ENCODE measurements at places on chromosomes 3 and 15.
A peak's percentile ranks its signal among the peaks of the same experiment; 100 is the strongest.

GRCh38 chr15:34347951-34348638 is 5.0 kb downstream of the NUTM1 start:
- no peak for DNase-seq

DNA sequence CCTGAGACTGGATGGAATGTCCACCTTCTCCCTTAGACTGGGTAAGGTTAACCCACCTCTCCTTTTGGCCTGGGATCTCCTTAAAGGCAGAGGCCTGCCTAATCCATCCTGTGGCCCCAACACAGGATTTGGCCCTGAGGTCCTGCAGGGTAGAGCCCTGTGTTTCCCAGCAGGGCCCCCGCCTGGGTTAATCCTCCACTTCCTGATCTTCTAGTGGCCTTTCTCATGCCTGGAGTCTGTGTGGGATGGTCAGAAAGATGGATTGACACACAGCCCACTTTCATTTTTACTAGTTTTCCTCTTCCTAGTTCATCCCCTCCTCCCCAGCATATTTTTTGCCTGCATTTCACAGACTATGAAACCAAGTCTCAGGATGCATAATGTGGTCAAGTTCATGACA is 48.9 kb upstream of the SLC6A6 start:
- no peak for DNase-seq

DNA sequence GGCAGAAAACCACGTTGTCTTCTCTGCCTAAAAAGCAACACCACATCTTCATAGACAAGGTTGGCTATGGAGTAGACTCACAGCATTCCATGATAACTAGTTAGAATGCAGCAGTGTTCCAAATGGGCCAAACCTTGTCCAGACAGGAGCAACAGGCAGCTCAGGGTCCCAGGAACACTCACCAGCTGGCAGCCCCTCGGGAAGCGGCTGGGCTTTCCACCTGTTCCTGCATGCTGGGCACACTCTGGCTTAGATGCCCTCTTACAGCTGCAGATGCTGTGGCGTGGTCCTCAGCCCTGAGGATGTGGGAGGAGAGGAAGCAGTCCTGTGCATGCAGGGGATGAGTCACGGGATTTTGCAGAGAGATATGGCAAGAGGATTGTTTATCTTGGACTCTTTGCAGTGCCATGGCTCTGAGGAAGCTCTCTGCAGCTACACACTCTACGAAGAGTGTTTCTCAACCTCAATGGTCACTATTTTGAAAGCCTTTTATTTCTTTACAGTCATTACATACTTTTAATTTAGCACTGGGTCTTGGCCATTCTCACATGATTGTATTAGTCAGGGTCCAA is 11.3 kb downstream of the NRROS start:
- peak; percentile 91 for DNase-seq

DNA sequence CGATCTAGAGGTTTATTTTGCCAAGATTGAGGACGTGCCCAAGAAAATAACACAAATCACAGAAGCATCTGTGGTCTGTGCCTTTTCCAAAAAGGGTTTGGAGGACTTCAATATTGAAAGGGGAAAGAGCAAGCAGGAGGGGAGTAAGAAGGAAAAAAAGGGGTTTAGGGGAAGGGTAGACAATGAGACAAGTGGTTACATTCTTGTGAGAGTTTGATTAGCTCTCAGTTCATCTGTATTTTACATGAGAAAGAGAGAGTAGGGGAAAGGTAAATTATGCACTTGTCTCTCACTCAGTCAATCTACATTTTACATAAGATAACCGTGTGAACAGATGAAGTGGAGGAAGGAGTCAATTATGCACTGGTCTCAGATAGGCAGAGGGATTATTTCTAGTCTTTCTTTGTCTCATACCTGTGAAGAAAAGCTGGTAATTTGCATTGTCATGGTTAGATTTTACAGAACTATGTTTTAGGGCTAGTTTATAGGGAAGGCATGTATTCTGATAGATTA is 931.3 kb downstream of the CADM2 start:
- DNase-seq = no peak

- no peak for DNase-seq
Observed at GRCh38 chr3:48426944-48427629, 2.8 kb downstream of the PLXNB1 start.

DNA sequence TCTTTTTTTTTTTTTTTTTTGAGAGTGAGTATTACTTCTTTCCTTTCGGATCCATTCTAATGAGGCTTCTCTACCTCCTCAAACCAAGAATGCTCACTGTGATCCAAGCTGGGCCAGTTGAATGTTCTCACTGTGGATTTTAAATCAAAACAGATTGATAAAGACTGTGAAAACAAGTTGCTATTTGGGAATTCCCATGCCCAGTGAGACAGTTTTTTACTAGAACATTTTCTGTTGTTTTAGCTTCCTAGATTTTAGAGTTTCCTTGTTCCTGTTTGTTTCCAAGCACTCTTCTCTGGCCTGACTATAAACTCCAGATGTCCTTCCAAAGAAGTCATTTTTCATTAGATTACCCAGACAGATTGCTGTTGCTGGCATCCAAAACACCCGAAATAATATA is 60.1 kb upstream of the GALNT15 start:
- DNase-seq = no peak

DNA sequence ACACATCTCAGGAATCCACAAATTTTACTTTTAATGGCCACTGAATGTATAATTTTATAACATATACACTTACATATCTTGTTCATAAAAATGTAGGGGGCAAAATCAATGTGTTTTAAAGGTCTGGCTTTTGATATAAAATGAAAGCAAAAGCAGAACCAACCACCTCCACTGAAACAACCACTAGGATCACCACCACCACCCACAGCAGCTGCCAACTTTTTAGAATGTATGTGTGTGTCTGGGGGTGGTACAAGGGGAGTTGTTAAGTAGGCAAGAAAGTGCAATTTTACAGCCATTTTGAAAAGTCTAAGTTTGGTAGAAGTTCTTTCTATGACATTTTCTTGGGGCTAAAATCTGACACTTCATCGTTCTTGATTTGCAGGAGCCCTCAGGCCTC is 44.0 kb downstream of the OTOL1 start:
- no peak for DNase-seq

DNA sequence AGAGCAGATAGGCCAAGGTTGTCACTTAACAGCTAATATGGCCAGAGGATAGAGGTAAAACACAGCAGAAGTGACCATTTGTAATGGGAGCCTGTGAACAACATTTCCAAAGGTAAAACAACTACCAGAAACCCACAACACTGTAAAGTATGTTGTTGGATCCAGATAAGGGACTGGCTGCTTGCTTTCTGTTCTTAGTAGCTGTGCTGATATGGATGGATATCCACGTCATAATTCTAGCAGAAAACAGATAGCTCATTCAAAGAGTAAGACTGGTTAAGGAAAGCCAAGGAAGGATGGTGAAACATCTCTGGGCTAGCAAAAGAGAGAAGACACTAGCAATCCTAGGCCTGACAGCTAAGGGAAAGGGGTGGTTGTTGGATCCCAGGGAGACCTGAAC is 36.9 kb upstream of the SPRED1 start:
- DNase-seq = no peak

DNA sequence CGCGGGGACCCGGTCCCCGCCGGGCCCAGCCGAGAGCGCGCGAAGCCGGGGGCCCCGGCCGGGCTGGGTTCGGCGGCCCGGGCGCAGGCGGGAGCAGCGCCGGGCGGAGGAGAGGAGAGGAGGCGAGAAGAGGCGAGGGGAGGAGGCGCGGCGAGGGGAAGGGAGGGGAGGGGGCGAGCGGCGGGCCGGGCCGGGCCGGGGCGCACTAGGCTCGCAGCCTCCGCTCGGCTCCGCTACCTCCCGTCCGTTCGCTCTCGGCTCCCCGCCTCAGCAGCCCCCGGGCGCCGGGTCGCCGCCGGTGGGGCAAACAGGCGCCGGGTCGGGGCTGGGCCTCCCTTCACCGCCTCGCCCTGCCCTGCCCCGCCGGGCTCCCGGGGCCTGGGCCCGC is 351 bp downstream of the INSYN1 start:
- DNase-seq = no peak

DNA sequence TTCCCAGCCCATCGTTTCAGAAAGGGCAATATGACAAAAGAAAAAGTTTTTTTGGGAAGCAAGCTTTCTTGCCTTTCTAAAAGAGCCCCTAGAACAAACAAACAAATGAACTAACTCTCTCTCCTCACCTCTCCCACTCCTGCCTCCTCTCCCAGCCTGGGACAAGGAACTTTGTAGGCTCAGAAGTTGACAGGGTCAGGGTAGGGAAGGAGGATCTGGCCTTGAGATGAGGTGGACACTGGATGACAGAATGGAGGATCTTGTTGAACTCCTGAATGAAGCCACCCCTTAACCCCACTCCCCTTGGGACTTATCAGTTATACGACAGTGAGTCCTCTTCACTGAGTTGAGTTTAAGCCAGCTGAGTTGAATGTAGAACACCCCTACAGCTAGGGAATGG is 1.6 kb upstream of the ITGA11 start:
- no peak for DNase-seq

- no peak for DNase-seq
Observed at GRCh38 chr15:67720556-67721175, 104.6 kb upstream of the SKOR1 start.

DNA sequence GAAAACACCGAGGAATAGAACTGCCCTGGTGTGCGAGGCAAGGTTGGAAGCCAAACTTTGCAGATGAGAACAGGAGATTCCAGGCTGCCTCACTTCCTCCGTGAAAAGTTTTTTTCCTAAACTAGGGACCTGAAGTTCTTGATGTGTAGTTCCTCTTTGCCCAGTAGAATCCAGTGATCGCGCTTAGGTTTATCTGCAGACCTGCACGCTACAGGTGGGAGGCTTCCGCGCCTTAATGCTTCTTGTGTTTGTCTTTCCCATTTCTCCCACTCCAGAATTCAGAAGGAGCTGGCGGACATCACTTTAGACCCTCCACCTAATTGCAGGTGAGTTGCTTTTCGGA is 5.4 kb downstream of the UBE2E1 start:
- peak; percentile 24 for DNase-seq

GRCh38 chr15:83322061-83322460 is 37.6 kb upstream of the BNC1 start:
- peak; percentile 90 for DNase-seq

DNA sequence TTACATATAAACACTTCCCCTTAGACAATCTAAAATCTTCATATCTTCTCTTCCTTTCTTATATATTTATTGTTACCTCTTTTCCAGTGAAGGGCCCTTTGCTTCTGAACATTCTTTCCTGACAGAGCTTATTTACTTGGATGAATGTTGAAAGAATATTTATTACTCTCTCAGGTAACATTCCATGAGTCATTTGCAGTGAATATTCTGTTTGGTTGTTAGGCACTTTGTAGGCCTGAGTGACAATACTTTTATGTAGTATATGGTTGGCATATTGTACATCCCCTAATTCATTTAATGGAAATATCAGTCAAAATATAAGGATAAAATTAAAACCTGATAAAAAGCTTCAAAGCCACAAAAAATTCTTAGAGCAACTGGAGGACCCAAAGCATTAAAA is 260.9 kb upstream of the KCNMB2 start:
- peak; percentile 60 for DNase-seq

- no peak for DNase-seq
Observed at GRCh38 chr15:90994059-90994416, 297 bp downstream of the PRC1 start.
